Fibroblast of lung (primary cell): ENCODE measurements at places on chromosomes 12 and 14. TPM values are rescaled to one million over a fixed set of nuclear protein-coding genes. Genes with fewer than 3 reads are reported as not detected.

KCNA1 gene
- total RNA-seq = under 0.01 TPM in 1 of 2 replicates, not detected in the other

DCN gene
- total RNA-seq = 586 and 902 TPM in 2 replicates

LARP4 gene
- 33.9 TPM in 2 replicates for total RNA-seq

OR4E2 gene
- not detected in 2 replicates for total RNA-seq

PPP1R3E gene
- total RNA-seq = 2.6 TPM in 2 replicates

CLEC4A gene
- 0.26 and 0.33 TPM in 2 replicates for total RNA-seq

TAS2R9 gene
- total RNA-seq = 0.17 TPM in 1 of 2 replicates, not detected in the other

C3AR1 gene
- total RNA-seq = 0.17 TPM in 1 of 2 replicates, not detected in the other

PTPRO gene
- total RNA-seq = 0.26 and 0.33 TPM in 2 replicates

ANKRD33 gene
- total RNA-seq = under 0.01 TPM in 1 of 2 replicates, not detected in the other

RNU4-1 gene
- under 0.01 TPM in 2 replicates for total RNA-seq

LRRIQ1 gene
- under 0.01 TPM in 2 replicates for total RNA-seq

KRT75 gene
- not detected in 2 replicates for total RNA-seq

ACVRL1 gene
- 20.8 and 36.2 TPM in 2 replicates for total RNA-seq

PPP4R4 gene
- 0.51 and 0.99 TPM in 2 replicates for total RNA-seq

PLA2G1B gene
- 0.51 TPM in 1 of 2 replicates, not detected in the other for total RNA-seq

KIF5A gene
- 0.51 and 1.3 TPM in 2 replicates for total RNA-seq

TAS2R8 gene
- total RNA-seq = under 0.01 TPM in 1 of 2 replicates, not detected in the other

FAM90A1 gene
- 0.26 and 0.33 TPM in 2 replicates for total RNA-seq

GLIPR1L1 gene
- total RNA-seq = under 0.01 TPM in 1 of 2 replicates, not detected in the other

CRY1 gene
- total RNA-seq = 8.0 and 9.6 TPM in 2 replicates

CISTR gene
- total RNA-seq = not detected in 2 replicates

LPAR5 gene
- total RNA-seq = not detected in 2 replicates

ASCL1 gene
- total RNA-seq = not detected in 2 replicates

KCNJ8 gene
- 7.4 and 13.2 TPM in 2 replicates for total RNA-seq

IQSEC3 gene
- 0.77 and 1.3 TPM in 2 replicates for total RNA-seq

BORCS5 gene
- total RNA-seq = 14.4 and 15.7 TPM in 2 replicates

ACOT4 gene
- 0.51 and 1.7 TPM in 2 replicates for total RNA-seq

TMEM132D gene
- total RNA-seq = not detected in 2 replicates
